A549 treated with RU486 at 1 μM for 4 hours (cell line): ENCODE measurements at places on chromosomes 1 and 21. TPM values are rescaled to one million over a fixed set of nuclear protein-coding genes. Genes with fewer than 3 reads are reported as not detected.

Gene FCRL2
- not detected in 5 replicates for total RNA-seq

Gene ZBTB8A
- 2.2 to 4.5 TPM (median 3.5 TPM) in 5 replicates for total RNA-seq

Gene MROH7
- not detected in 5 replicates for total RNA-seq

Gene OR2L5
- total RNA-seq = not detected in 5 replicates

Gene CD1C
- not detected in 5 replicates for total RNA-seq

Gene CD101
- 0.13 to 0.43 TPM (median 0.24 TPM) in 5 replicates for total RNA-seq

Gene LRRC7
- total RNA-seq = not detected in 5 replicates

Gene MMEL1
- total RNA-seq = not detected in 5 replicates

Gene SPRR4
- not detected in 5 replicates for total RNA-seq

Gene MPL
- total RNA-seq = 0.31 TPM in 1 of 5 replicates, not detected in the others

Gene KRTAP10-4
- total RNA-seq = not detected in 5 replicates

Gene PRKCZ
- total RNA-seq = 6.5 to 8.9 TPM (median 8.4 TPM) in 5 replicates

Gene MFSD2A
- 4.1 to 4.8 TPM (median 4.5 TPM) in 5 replicates for total RNA-seq

Gene C1orf53
- total RNA-seq = 5.6 to 8.3 TPM (median 7.4 TPM) in 5 replicates

Gene KIF21B
- total RNA-seq = 1.6 to 3.5 TPM (median 2.6 TPM) in 5 replicates

Gene SERINC2
- total RNA-seq = 18.0 to 31.8 TPM (median 29.7 TPM) in 5 replicates

Gene MRPL37
- total RNA-seq = 83.6 to 103 TPM (median 94.8 TPM) in 5 replicates

Gene FNDC5
- total RNA-seq = 0.38 to 0.95 TPM (median 0.76 TPM) in 5 replicates

Gene S100A7A
- total RNA-seq = not detected in 5 replicates

Gene IARS2
- total RNA-seq = 77.5 to 129 TPM (median 104 TPM) in 5 replicates

Gene TNFSF18
- total RNA-seq = not detected in 5 replicates

Gene CD58
- 7.4 to 26.7 TPM (median 26.1 TPM) in 5 replicates for total RNA-seq

Gene S100A13
- total RNA-seq = 153 to 185 TPM (median 171 TPM) in 5 replicates

Gene SMCP
- not detected in 5 replicates for total RNA-seq

Gene PKN2
- 7.5 to 16.2 TPM (median 14.2 TPM) in 5 replicates for total RNA-seq

Gene CATSPERE
- total RNA-seq = 0.14 to 0.23 TPM (median 0.18 TPM) in 4 of 5 replicates, not detected in the other

Gene ACOT11
- total RNA-seq = 1.8 to 2.6 TPM (median 1.9 TPM) in 5 replicates

Gene NR1I3
- not detected in 5 replicates for total RNA-seq

Gene PRMT6
- not detected in 5 replicates for total RNA-seq

Gene HOOK1
- 0.17 to 0.94 TPM (median 0.21 TPM) in 5 replicates for total RNA-seq

Gene CD1B
- total RNA-seq = not detected in 5 replicates

Gene SV2A
- total RNA-seq = 0.06 to 0.19 TPM (median 0.13 TPM) in 5 replicates

Gene MXRA8
- 0.16 to 1.0 TPM (median 0.27 TPM) in 4 of 5 replicates, not detected in the other for total RNA-seq

Gene PPIAL4G
- total RNA-seq = not detected in 5 replicates

Gene ADORA1
- 0.73 to 1.3 TPM (median 1.2 TPM) in 5 replicates for total RNA-seq

Gene URB1
- total RNA-seq = 10.6 to 13.3 TPM (median 12.4 TPM) in 5 replicates

Gene FMO4
- total RNA-seq = 0.29 to 0.80 TPM (median 0.49 TPM) in 5 replicates

Gene LYPD8
- 0.15 to 0.22 TPM (median 0.21 TPM) in 4 of 5 replicates, not detected in the other for total RNA-seq

Gene CFHR3
- total RNA-seq = 0.10 to 0.18 TPM in 2 of 5 replicates, not detected in the others

Gene FCER1A
- total RNA-seq = not detected in 5 replicates

Gene TNFSF4
- 0.03 TPM in 2 of 5 replicates, not detected in the others for total RNA-seq

Gene ANGPTL3
- 0.06 TPM in 1 of 5 replicates, not detected in the others for total RNA-seq

Gene PRAMEF1
- not detected in 5 replicates for total RNA-seq

Gene PLD5
- total RNA-seq = 0.93 to 1.7 TPM (median 1.3 TPM) in 5 replicates

Gene SPATA17
- total RNA-seq = 2.7 to 3.9 TPM (median 2.8 TPM) in 5 replicates

Gene LIPI
- total RNA-seq = not detected in 5 replicates

Gene AGMAT
- 5.5 to 8.2 TPM (median 7.2 TPM) in 5 replicates for total RNA-seq

Gene CFHR4
- not detected in 5 replicates for total RNA-seq

Gene NTMT2
- total RNA-seq = not detected in 5 replicates

Gene PGLYRP4
- not detected in 5 replicates for total RNA-seq

Gene FCRL6
- not detected in 5 replicates for total RNA-seq

Gene SRSF10
- 65.5 to 94.6 TPM (median 85.0 TPM) in 5 replicates for total RNA-seq

Gene SPATA21
- total RNA-seq = 0.09 TPM in 1 of 5 replicates, not detected in the others
